Right kidney (tissue), 9 donors: ENCODE measurements at places on chromosomes 3 and 15.

GRCh38 chr3:36201546-36201945 is 178.8 kb upstream of the STAC start:
- no peak for DNase-seq

GRCh38 chr3:30578986-30579579 is 27.3 kb upstream of the TGFBR2 start:
- DNase-seq: no peak

DNA sequence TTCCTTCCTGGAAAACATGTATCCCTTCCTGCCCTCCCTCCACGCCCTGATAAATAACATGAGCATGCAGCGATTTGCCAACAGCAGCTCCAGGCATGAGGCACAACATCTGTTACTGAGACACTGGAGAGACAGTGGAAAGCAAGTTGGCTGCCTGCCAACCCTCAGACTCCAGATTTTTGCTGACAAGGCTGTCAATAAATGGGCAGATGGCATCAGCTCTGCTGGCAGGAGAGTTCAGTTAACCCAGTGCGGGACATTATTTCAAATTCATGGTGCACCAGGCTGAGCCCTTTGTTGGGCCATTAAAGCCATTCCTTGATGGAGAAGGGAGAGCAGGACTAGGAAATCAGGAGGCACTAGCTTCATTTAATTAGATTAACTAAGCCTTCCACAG is 293.3 kb downstream of the MEX3B start:
- DNase-seq: no peak

DNA sequence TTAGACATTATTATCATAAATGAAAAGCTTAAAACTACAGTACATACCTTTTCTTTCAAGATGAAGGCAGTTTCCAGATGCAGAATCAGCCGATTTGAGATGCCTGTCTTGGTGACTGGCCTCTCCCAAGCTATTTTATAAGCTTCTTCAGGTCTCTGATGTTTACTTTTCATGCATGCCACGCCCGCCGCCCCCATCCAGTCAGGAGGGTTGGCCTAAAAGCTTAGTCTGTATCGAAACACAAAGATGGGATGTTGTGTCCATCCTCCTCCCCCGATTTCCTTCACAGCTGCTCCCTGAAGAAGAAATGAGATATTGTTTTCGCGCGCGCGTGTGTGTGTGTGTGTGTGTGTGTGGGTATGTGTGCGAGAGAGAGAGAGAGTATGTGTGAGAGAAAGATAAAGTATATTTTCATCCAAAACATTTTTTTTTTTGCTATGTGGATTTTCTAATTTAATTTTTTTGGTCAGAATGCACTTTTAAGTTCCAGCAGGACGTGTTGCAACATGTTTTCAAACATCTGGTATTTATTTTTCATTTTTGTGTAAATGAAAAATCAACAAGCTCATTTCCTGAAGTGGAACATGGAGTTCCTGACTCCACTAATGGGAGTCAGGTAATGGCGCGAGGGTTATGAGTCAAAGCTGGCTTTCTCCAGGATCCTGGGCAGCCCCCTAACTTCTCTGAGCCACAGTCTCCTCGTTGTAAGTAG is at the start of gene APOD:
TSS of gene APOD (minus strand) at position 110 of the 712 bp plus-strand sequence. CDS start 4,479 bp downstream, outside the sequence.
- peak; percentile 37 for DNase-seq

GRCh38 chr15:24877174-24877573 is 77.6 kb upstream of the SNRPN start:
- DNase-seq: no peak
